Dermis blood vessel endothelial cell (primary cell): ENCODE measurements at places on chromosomes 4 and X. TPM values are rescaled to one million over a fixed set of nuclear protein-coding genes. Genes with fewer than 3 reads are reported as not detected.

GRCh38 chrX:139828033-139828432 is 104.8 kb downstream of the ATP11C start:
- DNase-seq: peak; percentile 52

GRCh38 chrX:137212078-137212632 is 178.4 kb upstream of the GPR101 start:
- no peak for DNase-seq

DNA sequence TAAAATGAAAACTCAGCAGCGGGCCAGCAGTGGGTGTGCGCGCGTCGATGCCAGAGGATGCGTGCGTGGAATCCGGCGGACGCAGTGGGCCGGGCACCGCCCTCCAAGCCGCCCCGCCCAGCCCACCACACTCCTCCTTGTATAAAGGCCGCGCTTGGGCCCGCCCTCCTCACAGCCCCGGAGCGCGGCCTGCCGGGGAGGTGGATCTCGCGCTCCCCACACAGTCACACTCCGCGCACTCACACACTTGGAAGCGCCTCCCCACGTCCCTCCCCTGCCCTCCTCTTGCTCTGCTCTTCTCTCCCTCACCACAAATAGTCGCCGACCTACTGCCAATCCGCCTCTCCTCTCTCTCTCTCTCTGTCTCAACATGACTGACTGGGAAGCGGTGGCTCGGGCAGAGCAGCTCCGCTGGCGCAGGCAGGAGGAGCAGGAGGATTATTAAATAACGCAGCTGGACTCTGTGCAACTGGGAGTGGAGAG is at the start of gene CCSER1:
Gene CCSER1 (plus strand): TSS at position 172 of the 483 bp plus-strand sequence.
- peak; percentile 58 for DNase-seq

DNA sequence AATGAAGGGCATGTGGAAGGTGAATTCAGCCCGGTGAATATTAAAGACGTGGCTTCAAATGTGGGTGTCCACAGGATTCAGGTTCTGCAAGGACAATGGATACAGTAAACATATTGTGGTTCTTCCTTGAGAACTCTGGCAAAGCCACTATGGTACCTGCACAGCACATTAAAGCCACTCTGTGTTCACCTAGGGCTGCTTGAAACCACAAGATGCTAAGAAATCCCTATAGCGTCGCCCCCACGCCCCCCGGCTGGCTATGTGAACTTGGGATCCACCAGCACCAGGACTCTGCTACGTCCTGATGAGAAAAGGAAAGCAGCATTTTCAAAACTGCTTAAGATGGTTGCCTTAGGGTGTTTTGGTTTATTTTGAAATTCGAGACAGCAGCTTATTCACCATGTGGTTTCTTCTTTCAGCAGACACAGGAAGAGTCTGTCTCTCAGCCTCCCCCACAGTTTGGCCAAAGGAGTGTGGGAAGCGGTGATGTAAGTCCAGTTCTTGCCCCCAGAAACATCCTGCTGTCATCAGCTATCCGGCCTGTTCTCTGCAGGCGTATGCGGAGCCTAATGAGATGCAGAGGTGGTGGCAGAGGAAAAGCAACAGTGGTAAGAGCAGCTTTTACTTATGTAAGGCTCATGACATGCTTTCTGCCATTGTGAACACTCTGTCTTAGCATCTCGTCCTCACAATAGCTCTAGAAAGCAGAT is 111.5 kb downstream of the AFAP1 start:
- DNase-seq: peak; percentile 98

GRCh38 chrX:38036466-38036865 is 30.1 kb downstream of the SYTL5 start:
- no peak for DNase-seq

DNA sequence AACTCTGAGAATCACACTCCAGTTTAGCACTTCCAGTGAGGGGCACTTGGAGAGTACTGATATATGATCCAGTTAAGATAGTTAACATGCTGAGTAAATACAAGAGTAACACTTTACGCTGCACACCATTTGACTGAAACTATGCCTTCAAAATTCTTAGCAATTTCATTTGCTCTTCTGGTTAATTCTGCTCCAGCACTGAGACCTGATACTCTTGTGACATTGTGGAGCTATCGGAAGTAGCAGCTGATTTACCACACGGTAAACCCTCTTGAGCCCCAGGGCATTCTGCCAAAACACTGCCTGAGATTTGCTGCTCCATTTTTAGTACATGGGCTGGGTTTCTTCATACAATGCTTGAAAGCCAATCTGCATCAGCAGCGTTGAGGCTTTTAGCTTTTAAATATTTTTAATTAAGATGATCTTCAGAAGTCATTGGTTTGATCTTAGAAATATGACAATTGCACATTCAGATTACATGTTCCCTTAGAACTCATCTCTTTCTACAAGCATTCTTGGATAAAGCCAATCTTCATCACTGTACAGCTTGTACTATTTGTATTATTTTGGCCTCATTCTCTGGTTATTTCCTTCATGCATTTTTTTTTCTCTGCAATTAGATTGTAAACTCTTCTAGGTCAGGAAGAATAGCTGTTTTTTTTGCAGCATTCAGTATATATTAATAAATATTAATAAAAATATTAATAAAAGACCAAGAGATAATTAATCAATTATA is 67.8 kb upstream of the ETNPPL start:
- DNase-seq: no peak

DNA sequence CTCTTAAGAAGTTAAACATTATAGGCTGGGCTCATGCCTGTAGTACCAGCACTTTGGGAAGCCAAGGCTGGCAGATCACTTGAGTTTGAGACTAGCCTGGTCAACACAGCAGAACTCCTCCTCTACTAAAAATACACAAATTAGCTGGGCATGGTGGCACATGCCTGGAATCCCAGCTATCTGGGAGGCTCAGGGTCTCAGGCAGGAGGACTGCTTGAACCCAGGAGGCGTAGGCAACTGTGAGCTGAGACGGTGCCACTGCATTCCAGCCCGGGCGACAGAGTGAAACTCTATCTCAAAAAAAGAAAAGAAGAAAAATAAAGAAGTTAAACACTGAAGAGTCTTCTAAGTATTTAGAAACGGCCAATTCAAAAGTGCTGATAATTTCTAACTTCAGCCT is 164.3 kb upstream of the GALNTL6 start:
- DNase-seq: no peak

DNA sequence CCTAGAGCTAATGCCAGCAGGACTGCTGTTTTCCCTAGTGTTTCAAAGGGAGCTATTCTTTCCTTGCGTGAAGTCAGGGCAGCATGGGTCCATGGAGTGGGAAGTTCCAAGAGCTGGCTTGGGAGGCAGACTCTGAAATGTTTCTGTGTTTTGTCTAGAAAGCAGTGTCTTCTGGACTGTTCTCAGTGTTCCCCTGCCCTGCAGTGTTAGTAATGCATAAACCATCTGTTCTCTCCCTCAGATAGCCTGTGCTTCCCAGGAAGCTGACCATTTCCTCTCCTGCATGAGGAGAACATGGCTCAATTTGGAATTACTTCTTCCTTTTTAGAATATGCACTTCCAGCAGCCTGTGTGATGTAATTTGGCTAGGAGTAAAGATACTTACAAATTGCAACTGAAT is 116.7 kb upstream of the CXCL13 start:
- DNase-seq: peak; percentile 14

GRCh38 chr4:119657111-119657611 is 28.6 kb upstream of the PDE5A start:
- DNase-seq: peak; percentile 13

DNA sequence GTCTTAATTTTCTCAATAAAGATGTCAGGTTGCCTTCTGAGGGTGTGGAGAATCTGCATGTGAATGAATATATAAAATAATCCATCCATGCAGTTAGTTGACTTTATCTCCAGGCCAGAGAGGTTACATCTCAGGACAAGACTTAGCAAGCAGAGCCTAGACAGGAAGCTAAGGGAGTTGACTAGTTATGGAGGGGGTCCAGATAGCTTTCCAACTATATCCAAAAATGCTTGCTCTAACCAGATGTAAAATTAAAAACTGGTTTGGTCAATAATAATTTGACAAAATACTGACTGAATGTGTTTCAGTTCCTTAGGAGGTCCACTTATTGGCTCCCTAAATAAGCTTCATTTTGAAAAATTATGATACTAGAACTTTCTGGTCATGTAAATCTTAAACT is 101.4 kb downstream of the PAPSS1 start:
- no peak for DNase-seq

- DNase-seq: peak; percentile 89
Observed at GRCh38 chrX:53088136-53088974, 5.6 kb upstream of the KANTR start.

GRCh38 chr4:82371497-82371896 is 2.3 kb downstream of the HNRNPD start:
- peak; percentile 19 for DNase-seq

- no peak for DNase-seq
Observed at GRCh38 chr4:42080306-42080705, 72.1 kb downstream of the BEND4 start.

DNA sequence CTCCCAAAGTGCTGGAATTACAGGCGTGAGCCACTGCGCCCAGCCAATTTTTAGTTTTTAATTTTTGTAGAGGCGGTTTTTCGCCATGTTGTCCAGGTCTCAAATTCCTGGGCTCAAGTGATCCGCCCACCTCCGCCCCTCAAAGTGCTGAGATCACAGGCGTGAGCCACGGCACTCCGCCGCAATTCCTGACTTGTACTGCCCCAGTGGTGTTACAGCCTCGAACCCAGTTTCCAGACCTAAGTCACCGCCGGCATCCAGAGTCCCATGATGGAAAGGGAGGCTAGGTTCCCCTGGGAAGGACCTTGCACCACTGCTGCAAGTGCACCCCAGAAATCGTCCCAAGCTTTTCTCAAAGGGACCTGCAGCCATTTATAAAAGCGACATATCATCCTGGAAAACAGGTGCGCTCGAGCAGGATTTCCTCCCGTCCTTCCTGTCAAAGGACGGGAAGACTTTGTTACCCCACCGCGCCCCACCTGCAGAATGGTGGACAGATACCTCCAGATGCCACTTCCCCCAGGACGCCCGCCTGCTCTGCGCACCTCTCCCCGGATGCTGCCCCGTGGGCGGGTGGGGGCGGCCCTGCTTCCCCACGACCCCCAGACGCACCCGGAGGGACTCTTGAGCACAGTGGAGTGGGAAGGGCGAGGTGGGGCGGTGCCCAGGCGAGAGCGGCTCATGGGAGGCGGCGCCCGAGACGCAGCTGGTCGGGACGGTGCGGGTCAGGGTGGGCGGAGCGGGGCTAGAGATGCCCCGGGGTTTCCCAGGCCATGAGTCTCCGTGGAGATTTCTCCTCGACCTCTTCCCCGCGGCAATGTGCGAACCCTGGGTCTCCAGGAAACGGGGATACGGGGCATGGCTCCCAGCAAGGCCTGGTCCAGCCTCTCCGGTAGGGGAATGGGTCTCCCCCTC is 947 bp upstream of the RPL10 start:
- DNase-seq: peak; percentile 73

GRCh38 chr4:171979461-171979860 is 166.3 kb downstream of the GALNTL6 start:
- DNase-seq: no peak

GRCh38 chr4:905485-906338 is 26.4 kb downstream of the GAK start:
- no peak for DNase-seq

DNA sequence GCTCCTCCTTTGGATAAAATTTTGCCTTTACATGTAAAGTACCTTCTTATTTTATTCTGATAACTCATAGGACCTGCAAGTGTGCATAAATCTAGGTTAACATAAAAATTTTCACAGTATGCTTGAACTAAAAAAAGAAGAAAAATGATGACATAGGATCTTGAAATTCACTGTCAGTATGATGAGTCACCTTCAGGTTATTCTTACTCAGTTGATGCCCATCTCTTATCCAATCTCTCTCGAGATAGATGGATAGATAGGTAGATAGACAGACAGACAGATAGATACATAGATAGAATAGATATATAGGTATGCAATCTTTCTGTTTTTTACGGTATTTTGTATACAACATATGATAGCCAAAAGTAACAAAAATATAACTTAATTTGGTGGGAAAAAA is 485.5 kb downstream of the NAF1 start:
- DNase-seq: no peak

Gene F8
- total RNA-seq: 12.4 and 19.1 TPM in 2 replicates

Gene FDCSP
- not detected in 2 replicates for total RNA-seq

Gene SATL1
- total RNA-seq: not detected in 2 replicates

Gene PAGE2B
- total RNA-seq: not detected in 2 replicates

Gene PPEF2
- total RNA-seq: not detected in 2 replicates

Gene TXK
- total RNA-seq: 0.17 and 0.23 TPM in 2 replicates

Gene RGN
- total RNA-seq: 0.34 and 0.42 TPM in 2 replicates
